ENCODE measurements at places on chromosomes 13 and 19.

- DNase-seq, result no peak
Observed at GRCh38 chr19:49515767-49516166, 3.3 kb downstream of the FCGRT start.

GRCh38 chr19:48473161-48473966 is 4.2 kb downstream of the CYTH2 start:
- DNase-seq, result no peak

- no peak for DNase-seq
Observed at GRCh38 chr19:51926426-51926783, 867 bp upstream of the ZNF613 start.

- DNase-seq, result no peak
Observed at GRCh38 chr19:49205114-49205513, 47.5 kb downstream of the TRPM4 start.

DNA sequence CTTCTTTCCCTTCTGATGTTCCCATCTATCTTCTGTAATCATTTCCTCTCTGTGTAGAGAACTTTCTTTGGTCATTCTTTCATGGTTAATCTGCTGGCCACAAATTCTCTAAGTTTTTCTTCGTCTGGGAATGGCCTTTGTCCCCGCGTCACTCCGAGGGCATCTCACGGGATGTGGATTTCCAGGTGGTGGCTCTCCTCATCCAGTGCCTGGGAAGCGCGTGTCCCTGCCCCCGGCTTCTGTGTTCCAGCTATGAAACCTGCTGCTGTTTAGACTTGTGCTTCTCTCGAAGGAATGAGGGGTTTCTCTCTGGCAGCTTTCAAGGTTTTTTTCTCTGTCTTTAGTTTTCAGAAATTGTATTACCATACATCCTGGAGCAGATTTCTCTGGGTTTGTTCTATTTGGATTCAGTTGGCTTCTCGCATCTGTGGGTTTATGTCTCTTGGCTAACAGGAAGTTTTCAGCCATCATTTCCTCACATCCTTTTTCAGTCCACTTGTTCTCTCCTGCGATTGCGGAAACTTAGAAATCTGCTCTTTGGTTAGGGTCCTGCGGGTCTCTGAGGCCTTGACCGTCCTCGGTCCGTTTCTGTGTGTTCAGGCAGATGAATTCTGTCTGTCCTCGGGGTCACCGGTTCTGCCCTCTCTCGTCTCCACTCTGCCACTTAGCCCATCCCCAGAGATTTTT is 36.9 kb upstream of the DCUN1D2 start:
- no peak for DNase-seq

GRCh38 chr13:40228496-40228895 is 437.9 kb downstream of the FOXO1 start:
- DNase-seq, result no peak

Measured in RCC 7860 (cell line).